Upper lobe of left lung (tissue), 6 donors: ENCODE measurements at places on chromosomes 16 and 17. TPM values are rescaled to one million over a fixed set of nuclear protein-coding genes. Genes with fewer than 3 reads are reported as not detected.

Gene MEOX1
- 1.6 TPM for total RNA-seq

DNA sequence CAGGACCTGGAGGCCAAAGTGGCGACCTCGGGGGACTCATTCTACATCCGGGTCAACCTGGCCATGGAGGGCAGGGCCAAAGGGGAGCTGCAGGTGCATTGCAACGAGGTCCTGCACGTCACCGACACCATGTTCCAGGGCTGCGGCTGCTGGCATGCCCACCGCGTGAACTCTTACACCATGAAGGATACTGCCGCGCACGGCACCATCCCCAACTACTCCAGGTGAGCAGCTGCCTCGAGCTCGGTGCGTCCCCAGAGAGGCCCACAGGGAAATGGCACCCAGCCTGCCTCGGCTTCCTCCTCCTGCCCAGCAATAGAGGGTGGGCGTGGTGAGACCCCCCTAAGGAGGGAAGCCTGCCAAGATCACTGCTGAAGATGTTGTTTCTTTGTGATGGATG, 17.9 kb downstream of the SGSH start:
- DNase-seq: no peak

Gene DPEP3
- total RNA-seq: not detected

DNA sequence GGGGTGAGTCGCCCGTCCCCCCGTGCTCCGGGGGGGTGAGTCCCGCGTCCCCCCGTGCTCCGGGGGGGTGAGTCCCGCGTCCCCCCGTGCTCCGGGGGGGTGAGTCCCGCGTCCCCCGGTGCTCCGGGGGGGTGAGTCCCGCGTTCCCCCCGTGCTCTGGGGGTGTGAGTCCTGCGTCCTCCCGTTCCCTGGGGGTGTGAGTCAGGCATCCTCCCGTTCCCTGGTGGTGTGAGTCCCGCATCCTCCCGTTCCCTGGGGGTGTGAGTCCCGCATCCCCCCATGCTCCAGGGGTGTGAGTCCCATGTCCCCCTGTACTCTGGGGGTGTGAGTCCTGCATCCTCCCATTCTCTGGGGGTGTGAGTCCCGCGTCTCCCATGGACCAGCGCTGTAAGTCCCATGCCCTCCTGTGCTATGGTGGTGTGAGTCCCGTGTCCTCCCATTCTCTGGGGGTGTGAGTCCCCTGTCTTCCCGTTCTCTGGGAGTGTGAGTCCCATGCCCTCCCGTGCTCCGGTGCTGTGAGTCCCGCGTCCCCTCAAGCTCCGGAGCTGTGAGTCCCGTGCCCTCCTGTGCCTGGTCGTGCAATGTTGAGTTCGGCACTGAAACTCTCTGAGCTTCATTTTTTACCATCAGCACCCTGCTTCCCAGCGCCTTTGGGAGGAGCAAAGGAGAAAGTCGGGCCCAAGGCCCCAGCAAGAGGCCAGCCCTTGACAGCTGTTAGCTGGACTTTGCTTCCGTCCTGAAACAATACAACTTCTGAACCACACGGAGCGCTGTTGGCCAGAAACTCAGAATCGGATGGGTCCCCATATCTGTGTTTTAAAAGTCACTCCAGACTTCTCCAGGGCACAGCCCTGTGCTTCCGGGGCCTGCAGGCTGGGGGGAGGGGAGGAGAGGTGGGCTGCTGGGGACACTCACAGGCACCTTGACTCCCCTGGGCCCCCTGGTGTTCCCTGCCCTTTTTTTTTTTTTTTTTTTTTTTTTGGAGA, 11.5 kb upstream of the ZC3H18 start:
- DNase-seq: peak; percentile 42

DNA sequence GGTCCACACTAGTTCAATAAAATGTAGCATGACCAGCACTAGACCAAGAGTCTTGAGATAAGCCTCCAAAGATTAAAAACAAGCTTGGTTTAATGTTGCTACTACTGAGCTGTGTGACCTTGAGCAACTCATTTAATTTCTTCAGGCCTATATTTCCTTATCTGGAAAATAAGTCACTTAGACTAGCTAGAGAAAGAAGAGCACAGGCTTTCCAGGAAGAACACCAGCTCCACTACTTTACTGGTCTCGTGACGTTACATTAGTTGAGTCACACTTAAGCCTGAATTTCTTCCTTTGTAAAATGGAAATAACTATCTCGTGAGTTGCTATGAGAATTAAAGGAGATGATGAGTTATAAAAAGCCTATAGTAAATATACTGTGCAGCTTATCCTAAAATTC, 5.4 kb downstream of the HELZ start:
- no peak for DNase-seq

DNA sequence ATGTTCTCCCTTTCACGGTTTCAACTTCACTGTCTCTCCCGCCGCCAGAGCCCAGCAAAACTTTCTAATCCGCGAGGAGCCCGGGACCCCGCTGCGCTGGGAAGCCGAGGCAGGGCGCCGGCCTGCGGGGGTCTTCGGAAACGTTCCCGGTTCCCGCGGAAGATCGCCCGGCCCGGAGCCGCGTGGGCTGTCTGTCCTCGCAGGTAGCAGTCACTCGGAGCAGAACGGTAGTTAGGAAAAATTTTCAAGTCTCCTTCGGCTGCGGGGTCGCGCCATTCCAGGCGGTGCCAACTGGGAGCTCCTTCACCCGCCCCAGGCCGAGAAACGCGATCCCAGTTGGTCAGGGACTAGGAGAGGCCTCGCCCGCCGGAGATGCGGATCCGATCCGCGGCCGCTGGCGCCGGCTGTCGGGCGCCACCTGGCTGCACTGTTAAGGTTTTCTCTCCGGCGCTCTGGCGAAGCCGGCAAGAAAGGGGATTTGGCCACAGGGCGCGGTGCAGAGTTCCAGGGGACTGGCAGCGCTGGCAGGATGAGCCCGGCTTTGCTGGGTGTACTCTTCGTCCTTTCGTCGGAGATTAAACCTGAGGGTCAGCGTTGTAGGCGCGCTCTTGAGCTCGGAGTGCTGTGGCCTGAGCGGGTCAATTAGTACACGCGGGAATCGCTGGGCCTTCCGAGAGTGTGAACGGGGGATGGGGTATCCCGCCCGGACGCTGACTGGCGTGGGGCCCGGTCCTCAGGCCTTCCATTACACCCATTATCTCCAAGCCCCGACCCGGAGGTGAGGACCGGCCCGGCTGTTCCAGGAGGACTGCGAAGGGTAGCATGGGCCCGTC, 135.4 kb downstream of the KCNJ12 start:
- peak; percentile 95 for DNase-seq

- no peak for DNase-seq
Observed at GRCh38 chr17:18120461-18121017, 12.0 kb downstream of the MYO15A start.

DNA sequence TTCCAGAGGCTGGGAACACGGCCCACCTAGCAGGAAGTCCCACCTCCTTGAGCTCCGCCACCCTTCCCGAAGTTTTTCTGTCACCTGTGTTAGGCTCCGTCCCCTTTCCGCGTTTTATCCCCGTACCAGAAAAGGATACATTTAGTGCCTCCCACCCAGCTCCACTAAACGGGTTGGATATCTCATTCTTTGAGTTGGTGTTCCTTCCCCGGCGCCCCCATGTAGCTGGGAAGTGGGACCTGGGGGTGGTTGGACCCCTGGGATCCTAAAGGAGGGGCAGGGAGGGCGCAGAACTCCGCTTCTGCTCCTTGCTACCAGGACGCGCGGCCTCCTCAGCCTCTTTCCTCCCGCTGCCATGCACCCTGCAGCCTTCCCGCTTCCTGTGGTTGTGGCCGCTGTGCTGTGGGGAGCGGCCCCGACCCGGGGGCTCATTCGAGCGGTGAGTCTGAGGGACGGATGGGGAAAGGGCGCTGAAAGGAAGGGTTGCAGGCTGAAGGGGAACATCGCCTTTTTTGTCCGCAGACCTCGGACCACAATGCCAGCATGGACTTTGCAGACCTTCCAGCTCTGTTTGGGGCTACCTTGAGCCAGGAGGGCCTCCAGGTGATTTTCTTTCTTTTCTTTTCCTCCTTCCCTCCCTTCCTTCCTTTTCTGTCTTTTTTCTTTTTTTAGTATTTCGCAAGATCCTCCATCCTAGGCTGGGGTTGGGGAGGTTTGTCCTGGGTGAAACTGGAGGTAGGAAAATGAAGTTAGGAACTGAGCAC, 669 bp downstream of the RNF167 start:
- DNase-seq: peak; percentile 79

DNA sequence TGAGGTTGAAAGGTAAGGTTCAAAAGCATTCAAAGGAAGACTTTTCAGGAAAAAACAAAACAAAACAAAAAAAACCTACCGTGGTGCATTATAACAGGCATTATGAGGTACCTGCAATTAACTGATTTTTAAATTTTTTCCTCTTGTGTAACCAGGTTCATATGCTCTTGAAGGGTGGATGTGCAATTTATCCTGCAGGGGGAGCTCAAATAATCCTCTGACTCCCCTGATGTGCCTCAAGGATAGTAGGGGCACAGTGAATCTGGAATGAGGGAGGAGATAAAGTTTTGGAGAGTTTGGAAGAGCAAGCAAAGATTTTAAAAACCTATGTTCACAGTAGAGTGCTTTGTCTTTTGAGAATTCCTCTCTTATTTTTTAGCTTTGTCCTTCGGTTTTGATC, 1349.4 kb downstream of the CDH8 start:
- DNase-seq: no peak

DNA sequence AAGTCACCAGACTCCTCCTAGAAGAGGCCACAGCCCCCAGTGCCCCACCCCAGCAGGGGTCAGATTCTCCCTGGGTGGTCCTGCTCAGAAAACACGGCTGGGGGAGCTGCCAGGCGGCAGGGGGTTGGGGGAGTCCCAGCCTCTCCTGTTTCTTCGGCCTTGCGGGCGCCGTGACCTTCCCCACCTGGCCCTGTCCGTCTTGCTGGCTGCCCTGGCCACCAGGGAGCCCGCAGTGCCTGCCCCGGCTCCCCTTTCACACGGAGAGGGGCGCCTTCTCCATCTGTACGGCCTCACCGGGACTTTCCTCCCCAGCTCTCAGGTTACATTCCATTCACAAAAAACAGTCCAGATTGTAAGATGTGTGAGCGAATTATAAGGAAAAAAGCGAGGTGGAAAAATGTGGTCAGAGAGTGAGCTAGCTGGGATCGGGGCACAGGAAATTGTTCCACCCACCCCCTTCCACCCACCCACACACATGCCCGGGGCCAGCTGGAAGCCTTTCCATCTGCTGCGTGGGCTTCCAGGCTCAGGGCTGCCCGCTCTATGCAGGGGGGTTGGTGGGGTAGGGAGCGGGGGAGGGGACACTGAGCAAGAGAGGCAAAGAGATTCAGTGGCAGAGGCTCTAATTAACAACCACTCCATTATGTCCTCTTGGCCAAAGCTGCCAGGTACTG, 14.6 kb upstream of the CIBAR2 start:
- DNase-seq: peak; percentile 69

GRCh38 chr16:14007450-14007849, 63.7 kb upstream of the MRTFB start:
- no peak for DNase-seq

- DNase-seq: no peak
Observed at GRCh38 chr16:24535827-24536226, 3.5 kb upstream of the RBBP6 start.
